ENCODE measurements at places on chromosomes 2 and 18.
A peak's percentile ranks its signal among the peaks of the same experiment; 100 is the strongest.

DNA sequence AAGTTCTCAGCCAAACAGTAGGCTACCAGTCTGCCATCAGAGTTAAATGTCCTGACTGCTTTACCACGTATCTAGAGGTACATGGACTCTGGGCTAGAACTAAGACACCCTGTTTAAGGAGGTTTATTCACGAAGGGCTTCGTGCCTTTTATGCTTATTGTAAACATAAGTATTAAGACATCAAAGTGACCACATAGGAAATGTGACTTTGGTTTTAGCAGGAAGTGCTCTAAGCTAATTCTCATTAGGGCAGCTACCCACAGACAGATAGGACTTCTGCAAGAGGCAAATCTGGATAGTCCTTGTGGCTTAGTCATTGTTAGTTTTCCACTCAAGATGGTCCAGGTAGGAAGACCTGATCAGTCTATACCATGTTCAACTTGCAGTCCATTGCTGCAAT, 233.3 kb upstream of the MGAT5 start:
- peak; percentile 39 for DNase-seq

DNA sequence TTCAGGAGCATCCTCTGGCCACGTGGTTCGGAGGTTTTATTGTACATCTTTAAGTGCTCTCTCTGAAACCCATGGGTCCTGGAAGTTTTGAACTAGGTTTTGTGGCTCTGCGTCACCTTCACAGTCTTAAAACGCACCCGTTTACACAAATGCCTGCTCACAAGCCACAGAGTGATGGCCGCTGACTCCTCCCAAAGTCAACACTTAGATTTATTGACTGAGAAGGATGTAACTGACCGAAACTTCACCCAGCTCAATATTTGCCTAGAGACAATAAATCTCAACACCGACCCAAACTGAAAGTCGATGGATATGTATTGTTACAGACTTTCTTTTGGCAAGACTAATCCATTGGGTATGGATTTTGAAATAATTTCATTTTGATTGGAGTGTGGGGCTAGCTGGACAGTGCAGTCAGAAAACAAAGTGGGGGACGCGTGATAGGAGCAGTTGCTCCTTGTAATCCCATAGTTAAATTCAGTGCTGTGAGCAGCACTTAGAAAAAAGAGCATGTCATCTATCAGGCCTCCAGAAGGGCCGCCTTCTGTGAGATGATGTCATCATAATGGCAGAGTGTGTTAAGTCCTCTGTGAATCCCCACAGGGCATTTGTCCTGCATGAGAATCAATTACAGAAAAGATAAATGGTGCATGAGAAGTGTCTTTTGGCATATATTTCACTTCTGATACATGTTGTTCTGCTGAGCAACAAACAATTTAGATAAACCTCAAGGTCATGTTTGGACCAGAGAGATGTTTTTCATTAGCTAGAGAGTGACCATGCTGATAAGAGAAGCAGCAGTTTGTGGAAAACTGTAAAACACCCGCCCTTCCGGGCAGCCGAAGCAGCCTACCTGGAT, 183.7 kb downstream of the INO80D start:
- DNase-seq: no peak

GRCh38 chr2:161586517-161587167, 37.6 kb upstream of the SLC4A10 start:
- peak; percentile 24 for DNase-seq

- DNase-seq: no peak
Observed at GRCh38 chr2:136141510-136142149, 23.7 kb upstream of the CXCR4 start.

DNA sequence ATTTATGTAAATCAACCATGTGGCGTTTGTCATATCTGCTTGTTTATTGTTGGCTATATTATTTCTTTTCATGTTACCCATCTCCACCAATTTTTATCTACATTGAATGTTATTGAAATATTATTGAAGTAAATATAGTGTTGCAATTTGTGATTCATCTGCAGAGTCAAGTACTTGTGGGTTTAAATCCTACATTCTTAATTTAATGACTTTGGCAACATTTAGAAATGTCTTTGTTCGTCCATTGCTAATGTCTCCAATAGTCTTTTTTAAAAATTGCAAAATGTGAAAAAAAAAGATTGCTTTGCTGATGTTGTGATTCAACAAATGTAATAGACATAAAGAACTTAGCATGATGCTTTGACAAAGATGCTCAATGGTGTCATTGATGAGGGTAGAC, 1572.8 kb upstream of the PIK3C3 start:
- no peak for DNase-seq

DNA sequence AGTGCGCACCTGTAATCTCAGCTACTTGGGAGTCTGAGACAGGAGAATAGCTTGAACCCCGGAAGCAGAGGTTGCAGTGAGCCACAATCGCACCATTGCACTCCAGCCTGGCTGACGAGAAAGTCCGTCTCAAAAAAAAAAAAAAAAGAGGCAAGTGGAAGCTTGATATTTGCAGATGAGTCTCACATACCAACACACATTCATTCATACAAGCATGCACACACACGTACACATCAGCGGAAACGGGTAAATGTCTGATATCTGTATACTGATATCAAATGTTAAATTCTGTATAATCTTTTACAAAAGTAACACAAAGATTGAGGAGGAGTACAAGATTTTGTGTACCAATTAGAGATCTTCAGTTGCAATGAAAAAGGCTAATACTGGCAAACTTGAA, 47.8 kb upstream of the SPOPL start:
- no peak for DNase-seq

DNA sequence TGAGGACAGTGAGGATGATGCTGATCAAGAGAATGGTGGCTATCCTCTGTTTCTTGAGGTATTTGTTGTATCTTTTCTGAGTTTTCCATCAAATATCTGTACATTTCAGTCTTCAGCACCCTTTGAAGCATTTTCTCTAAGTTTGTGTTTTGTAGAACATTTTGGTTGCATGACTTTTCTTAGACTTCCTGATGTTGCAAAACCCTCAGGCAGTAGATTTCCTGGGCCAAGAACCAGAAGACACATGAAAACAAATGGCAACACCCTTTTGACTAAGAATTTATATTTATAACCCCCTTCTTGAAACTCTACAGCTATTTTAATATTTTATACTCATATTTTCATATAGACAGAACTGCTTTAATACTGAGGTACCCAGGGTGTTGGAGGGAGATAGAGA, 16.2 kb downstream of the HNMT start:
- no peak for DNase-seq

DNA sequence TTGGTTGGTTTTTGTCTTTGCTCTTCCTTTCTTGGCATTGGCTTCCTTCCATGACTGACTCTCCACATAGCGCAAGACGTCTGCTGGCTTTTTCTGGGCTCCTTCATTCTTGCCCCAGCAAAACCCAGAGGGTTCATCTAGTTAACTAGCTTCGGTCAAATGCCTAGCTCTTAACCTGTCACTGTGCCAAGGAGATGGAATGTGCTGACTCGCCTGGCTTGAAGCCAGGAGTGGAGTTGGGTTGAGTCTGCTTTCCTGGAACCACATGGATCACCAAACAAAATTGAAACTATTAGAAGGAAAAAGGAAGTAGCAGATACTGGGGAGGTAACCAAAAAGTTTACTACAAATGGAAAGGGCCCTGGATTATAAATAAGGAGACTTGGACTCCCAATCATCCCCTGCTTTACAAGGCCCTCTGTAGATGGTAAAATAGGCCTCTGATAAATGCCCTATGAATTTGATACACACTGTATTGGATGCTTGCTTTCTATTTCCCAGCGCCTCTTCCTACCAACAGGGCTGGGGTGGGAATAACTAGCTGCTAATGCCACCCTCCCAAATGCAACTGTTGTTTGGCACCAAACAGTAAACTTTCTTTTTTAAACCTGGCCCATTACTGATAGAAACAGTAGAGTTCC, 11.3 kb downstream of the MALT1 start:
- DNase-seq: no peak

DNA sequence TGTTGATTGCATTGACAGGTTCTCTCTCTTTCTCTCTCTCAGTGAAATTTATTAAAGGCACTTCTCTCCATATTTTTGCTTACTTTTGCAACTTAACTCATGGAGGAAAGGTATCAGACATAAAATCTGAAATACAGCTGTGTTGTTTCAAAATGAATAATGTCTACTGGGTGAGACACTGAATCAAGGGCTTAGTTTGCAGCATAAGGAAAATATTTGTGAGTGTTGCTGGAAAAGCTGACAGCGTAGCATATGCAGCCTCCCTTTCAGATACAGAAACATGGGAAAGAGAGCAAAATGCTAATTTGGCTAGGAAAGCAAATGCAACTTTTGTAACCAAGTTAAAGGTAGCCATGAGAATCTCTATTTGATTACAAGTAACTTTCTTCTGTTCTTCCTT, 81.5 kb upstream of the COL3A1 start:
- no peak for DNase-seq

DNA sequence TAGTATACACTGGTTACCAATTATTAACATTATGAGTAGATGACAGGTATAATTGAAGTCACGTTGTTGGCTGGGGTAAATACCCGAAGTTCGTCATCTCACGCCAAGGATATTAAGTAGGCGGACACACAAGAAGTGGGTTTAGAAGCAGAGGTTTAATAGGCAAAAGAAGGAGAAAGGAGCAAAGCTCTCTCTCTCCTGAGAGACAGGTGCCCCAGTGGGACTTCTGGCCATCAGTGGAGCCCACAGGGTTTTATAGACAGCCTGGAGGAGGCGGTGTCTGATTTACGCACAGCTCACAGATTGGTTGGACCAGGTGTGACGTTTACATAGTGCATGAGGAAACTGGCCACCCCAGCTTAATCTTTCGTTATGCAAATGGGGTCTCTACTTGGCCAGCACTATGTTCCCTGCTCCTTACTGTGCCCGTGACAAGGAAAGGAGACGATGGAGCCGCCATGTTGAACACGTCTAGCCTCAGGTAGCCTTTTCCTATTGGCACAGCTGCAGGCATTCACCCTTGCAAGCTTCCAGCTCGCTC, 128.8 kb upstream of the KYNU start:
- DNase-seq: no peak

GRCh38 chr18:75208836-75209128, 157 bp downstream of the PTGR3 start:
- DNase-seq: no peak

DNA sequence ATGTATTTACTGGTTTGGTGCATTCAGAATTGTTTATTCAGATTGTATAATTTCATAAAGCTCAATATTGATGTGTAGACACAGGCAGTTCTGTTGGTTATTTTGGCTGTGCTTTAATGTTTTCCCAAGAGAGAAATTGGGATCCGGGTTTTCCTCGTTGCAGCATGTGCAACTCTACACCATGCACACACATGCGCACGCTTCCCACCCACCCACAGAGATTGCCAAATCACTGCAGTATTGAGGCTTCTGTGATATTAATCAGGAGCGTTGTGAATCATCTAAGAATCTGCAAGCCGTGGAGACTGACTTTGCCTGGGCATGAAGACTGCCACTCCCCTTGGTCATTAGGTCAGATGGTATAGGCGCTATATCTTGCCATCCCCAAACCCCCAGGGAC, 571.5 kb downstream of the SLC4A3 start:
- no peak for DNase-seq

DNA sequence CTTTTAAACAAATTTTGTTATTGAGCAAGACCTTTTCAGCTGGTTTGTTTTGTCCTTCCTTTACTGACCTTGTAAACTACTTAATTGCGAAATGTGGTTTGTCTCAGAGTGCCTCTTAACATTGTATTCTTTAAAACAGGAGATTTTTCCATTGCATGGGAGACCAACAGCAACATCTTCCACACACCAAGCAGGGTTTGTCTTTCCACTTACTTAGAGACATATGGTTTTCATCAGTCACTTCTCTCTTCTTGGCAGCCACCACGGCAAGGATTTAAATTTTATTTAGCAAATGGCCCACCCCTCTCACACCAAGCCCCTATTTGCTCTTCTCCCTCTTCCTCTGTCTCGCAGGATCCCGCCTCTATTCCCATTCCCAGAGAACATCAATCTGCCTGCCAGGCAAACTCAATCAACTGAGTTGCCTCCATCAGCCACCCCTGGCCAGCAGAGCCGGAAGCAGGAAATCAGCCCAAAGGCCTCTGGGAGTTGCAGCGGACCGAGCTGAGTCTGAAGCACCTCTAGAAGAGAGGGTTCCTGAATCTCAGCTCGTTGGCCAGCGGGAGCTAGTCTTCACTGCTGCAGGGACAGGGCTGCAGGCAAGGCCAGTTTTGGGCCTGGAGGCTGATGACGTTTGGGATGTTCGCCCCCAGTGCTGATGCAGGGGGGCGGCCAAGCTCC, 11.3 kb upstream of the CIB4 start:
- no peak for DNase-seq

- no peak for DNase-seq
Observed at GRCh38 chr2:102478686-102479470, 5.9 kb downstream of the SLC9A4 start.

DNA sequence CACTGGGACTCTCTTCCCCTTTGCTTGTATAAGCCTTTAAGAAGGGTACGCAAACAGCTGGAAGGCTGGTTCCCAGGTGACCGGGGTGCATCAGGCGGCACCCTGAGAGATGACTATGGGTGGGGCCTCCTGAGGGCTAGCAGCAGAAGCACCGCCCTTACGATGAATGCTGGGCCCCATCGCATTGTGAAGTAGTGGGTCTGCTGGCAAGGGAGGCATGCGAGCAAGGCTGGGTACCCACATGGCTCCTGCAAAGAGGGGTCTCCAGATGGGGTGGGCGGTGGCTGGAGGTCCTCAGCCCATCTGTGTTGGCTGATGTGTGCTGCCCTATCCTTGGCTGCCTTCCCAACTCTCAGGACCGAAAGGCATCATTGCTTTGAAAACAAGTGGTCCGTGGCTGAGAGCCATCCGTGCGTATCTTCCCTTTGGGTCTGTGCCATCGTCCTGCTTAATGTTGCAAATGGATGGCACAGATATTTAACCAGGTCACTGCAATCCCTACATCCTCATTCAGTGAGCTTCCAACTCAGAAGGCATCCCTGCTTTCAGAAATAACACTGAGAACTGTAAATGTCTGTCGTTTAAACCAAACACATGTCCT, 83.5 kb upstream of the GPC1 start:
- no peak for DNase-seq

DNA sequence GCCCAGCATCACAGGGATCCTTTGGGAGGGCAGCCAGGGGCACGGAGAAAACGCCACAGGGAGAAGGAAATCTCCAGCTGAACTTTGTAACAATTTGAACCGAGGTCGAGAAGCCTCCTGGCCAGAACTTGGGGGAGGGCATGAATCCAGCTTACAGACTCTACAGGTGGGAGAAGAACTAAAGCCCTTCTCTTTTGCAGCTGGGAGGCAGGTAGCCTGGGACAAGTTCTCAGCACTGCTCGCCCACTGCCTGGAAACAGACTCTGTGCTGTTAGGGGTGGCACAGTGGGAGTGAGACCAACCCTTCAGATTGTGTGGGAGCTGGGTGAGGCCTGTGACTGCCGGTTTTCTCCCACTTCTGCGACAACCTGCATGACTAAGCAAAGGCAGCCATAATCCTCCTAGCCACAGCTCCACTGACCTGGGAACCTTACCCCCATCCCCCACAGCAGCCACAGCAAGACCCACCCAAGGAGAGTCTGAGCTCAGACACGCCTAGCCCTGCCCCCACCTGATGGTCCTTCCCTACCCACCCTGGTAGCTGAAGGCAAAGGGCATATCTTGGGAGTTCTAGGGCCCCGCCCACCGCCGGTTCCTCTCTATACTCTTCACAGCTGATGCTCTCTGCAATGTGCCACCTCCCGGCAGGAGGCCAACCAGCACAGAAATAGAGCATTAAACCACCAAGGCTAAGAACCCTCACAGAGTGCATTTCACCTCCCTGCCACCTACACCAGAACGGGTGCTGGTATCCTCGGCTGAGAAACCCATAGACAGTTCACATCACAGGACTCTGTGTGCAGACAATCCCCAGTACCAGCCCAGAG, 136.0 kb upstream of the SIX2 start:
- no peak for DNase-seq

- DNase-seq: peak; percentile 50
Observed at GRCh38 chr2:10407841-10408648, 40.1 kb downstream of the ODC1 start.
